A549 treated with AZD2906 at 1 μM for 4 hours (cell line): ENCODE measurements at places on chromosomes 12 and 14. TPM values are rescaled to one million over a fixed set of nuclear protein-coding genes. Genes with fewer than 3 reads are reported as not detected.

The BEGAIN gene
- total RNA-seq: 6.0 to 7.7 TPM (median 6.4 TPM) in 5 replicates

The CTSG gene
- not detected in 5 replicates for total RNA-seq

The DNAJC22 gene
- total RNA-seq: 20.3 to 22.4 TPM (median 21.4 TPM) in 5 replicates

The DERA gene
- 40.3 to 60.9 TPM (median 41.4 TPM) in 5 replicates for total RNA-seq

The SLC10A1 gene
- total RNA-seq: not detected in 5 replicates

The LGR5 gene
- 0.02 to 0.08 TPM (median 0.06 TPM) in 3 of 5 replicates, not detected in the others for total RNA-seq

The MIP gene
- total RNA-seq: 0.07 to 0.09 TPM in 2 of 5 replicates, not detected in the others

The EIF2S3B gene
- total RNA-seq: 0.36 to 0.87 TPM (median 0.45 TPM) in 5 replicates

The LRRC9 gene
- not detected in 5 replicates for total RNA-seq

The PTPRR gene
- total RNA-seq: 0.09 to 0.33 TPM (median 0.17 TPM) in 5 replicates

The KERA gene
- total RNA-seq: not detected in 5 replicates

The PLXNC1 gene
- total RNA-seq: 0.06 to 0.15 TPM (median 0.10 TPM) in 5 replicates

The TAS2R8 gene
- not detected in 5 replicates for total RNA-seq

The OR4K14 gene
- total RNA-seq: not detected in 5 replicates

The MPHOSPH9 gene
- total RNA-seq: 16.7 to 21.0 TPM (median 20.5 TPM) in 5 replicates

The FITM1 gene
- 0.10 to 0.13 TPM in 2 of 5 replicates, not detected in the others for total RNA-seq

The GZMB gene
- total RNA-seq: not detected in 5 replicates

The SPATA7 gene
- total RNA-seq: 2.5 to 5.0 TPM (median 4.3 TPM) in 5 replicates

The CD27 gene
- not detected in 5 replicates for total RNA-seq

The ACVRL1 gene
- total RNA-seq: 0.08 to 0.35 TPM (median 0.15 TPM) in 5 replicates

The TAS2R43 gene
- not detected in 5 replicates for total RNA-seq

The CISTR gene
- total RNA-seq: not detected in 5 replicates

The SYNDIG1L gene
- 0.03 TPM in 1 of 5 replicates, not detected in the others for total RNA-seq

The TSHR gene
- not detected in 5 replicates for total RNA-seq

The CYP46A1 gene
- 0.09 to 0.20 TPM (median 0.17 TPM) in 5 replicates for total RNA-seq

The CLECL1 gene
- total RNA-seq: not detected in 5 replicates

The STAC3 gene
- 0.22 to 0.56 TPM (median 0.42 TPM) in 5 replicates for total RNA-seq

The EID3 gene
- total RNA-seq: 4.8 to 7.8 TPM (median 5.5 TPM) in 5 replicates

The RNASE8 gene
- not detected in 5 replicates for total RNA-seq

The ADAM21 gene
- total RNA-seq: 0.02 to 0.03 TPM in 2 of 5 replicates, not detected in the others

The INHBC gene
- 0.05 to 0.06 TPM (median 0.05 TPM) in 3 of 5 replicates, not detected in the others for total RNA-seq

The ENTPD5 gene
- 5.1 to 6.5 TPM (median 5.9 TPM) in 5 replicates for total RNA-seq

The PCED1B gene
- total RNA-seq: 13.8 to 18.8 TPM (median 16.5 TPM) in 5 replicates

The WDHD1 gene
- total RNA-seq: 8.3 to 11.8 TPM (median 10.1 TPM) in 5 replicates

The RD3L gene
- not detected in 5 replicates for total RNA-seq

The ARF6 gene
- total RNA-seq: 84.6 to 96.5 TPM (median 93.0 TPM) in 5 replicates

The OAS1 gene
- 24.2 to 37.5 TPM (median 34.1 TPM) in 5 replicates for total RNA-seq

The GCH1 gene
- total RNA-seq: 3.5 to 4.0 TPM (median 3.8 TPM) in 5 replicates

The SLC22A17 gene
- total RNA-seq: 5.5 to 7.4 TPM (median 6.7 TPM) in 5 replicates

The SIX1 gene
- total RNA-seq: 5.7 to 7.5 TPM (median 6.9 TPM) in 5 replicates

The PPHLN1 gene
- total RNA-seq: 47.6 to 80.0 TPM (median 53.1 TPM) in 5 replicates

The GALNT16 gene
- total RNA-seq: 2.6 to 3.1 TPM (median 2.7 TPM) in 5 replicates
